Amygdala (tissue), 56 donors: ENCODE measurements at places on chromosomes 13 and 19.
A peak's percentile ranks its signal among the peaks of the same experiment; 100 is the strongest.

- DNase-seq = peak; percentile 45
These were observed 14.5 kb upstream of the SIGLEC14 start for GRCh38 chr19:51660975-51661600.

GRCh38 chr19:40314656-40315055, 29.5 kb upstream of the AKT2 start:
- no peak for DNase-seq

DNA sequence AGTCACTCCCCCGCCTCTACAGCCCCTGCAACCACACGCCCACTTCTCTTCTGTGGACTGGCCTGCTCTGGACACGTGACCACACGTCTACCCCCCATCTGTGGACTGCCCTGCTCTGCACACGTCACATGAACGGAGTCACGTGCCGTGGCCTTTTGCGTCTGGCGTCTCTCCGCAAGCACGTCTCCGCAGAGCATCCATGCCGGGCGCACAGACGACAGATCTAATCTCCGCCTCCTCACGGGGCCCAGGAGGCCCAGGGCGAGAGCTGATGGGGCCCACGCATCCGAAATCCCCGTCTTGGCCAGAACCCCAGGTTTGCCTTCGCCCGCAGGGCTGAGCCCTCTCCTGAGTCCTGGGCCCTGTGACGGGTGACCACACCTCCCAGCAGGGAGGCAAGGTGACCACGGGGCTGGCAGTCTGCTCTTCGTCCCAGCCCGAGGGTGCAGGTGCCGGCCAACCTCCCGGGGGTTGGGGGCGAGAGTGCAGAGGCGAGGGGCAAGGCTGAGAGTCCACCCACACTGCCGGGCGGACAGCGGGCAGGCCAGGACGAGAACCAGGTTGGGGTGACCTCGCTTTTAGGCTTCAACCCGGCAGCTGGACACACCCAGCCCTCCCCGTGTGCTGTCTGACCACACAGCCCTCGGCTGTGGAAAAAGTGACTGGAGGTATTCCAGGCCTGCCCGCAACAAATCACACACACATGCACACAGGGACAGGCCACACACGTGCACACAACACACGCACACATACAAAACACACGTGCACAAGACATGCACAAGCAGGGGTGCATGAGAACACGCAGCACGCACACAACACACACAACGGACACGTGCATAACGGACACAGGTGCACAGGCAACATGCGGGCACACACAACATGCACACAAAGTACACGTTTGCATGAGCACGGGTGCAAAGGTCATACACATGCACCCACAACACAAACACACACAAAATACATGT, 3.9 kb downstream of the SBNO2 start:
- no peak for DNase-seq

- DNase-seq = no peak
These were observed 14.3 kb downstream of the CRX start for GRCh38 chr19:47836038-47836437.

GRCh38 chr13:93446238-93446637, 219.6 kb downstream of the GPC6 start:
- no peak for DNase-seq

DNA sequence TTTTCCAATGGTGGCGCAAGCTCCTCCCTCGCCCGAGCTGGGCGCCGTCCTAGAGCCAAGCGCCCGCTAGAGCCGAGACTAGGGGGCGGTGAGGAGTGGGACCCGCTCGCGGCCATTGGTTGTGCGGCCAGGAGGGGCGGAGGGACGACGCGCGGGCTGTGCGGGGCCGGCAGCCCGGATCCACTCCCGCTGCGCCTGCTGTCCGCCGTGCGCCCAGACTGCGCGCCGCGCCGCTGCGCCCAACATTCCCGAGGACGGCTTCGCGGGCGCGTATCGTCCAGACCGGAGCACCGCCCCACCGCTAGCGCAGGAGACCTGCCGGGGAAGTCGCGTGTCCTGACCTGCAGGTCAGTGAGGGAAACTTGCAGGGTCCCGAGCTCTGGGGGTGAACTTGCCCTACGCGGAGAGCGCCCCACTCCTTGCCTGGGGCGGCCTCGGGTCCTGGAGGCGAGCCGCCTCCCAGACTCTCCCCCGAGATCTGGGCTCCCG, at the start of gene SERTM1:
Gene SERTM1 (plus strand): TSS at position 183 of the 489 bp plus-strand sequence. CDS start 21,059 bp downstream, outside the sequence.
- DNase-seq = no peak

DNA sequence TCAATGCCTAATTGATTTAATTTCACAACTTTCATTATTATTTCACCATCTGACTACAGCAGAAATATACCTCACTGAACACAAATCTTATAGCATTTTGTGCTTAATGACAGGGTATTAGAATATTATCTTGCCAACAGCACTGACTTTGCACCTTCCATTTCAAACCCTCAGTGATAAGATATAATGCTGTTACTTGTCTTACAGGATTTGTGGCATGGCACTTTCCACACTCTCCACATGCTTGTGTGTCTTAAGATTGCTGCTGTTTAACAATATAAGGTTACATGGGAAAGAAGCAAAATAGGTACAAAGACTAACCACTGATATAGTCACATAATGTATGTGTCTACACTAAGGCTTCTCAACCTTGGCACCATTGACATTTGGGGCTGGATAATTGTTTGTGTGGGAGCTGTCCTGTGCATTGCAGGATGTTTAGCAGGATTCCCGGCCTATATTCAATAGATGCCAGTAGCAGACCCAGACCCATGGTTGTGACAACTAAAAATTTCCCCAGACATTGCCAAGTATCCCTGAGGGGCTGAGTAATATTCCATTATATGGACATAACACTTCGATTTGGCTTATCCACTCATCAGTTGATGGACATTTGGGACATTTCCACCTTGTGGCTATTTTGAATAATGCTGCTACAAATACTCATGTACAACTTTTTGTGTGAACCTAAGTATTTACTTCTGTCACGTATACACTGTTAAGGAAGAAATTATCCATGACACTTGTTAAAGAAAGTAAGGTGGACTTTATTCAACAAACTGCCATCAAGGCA, 5.7 kb upstream of the DIAPH3 start:
- no peak for DNase-seq

- no peak for DNase-seq
These were observed 64.9 kb upstream of the HTR2A start for GRCh38 chr13:46961719-46962118.

GRCh38 chr19:17243211-17243829, 2.4 kb downstream of the NR2F6 start:
- DNase-seq = no peak

DNA sequence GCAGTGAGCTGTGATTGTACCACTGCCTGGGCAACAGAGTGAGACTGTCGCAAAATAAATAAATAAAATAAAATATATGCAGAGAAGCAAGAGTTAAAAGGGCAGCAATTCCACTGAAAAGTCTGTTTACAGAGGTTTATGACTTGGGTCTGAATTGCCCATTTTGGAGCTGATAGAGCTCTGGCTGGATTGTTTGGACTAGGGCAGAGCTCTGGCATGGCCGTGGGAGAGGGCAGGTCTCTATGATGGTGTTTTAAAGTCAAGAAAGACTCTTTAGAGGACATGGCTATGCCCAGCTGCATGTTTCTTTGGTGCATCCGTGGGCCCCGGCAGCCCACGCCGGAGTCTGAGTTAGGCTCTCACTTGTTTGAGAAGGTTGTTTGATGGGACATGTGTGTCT, 64.6 kb upstream of the C1QTNF9 start:
- no peak for DNase-seq

DNA sequence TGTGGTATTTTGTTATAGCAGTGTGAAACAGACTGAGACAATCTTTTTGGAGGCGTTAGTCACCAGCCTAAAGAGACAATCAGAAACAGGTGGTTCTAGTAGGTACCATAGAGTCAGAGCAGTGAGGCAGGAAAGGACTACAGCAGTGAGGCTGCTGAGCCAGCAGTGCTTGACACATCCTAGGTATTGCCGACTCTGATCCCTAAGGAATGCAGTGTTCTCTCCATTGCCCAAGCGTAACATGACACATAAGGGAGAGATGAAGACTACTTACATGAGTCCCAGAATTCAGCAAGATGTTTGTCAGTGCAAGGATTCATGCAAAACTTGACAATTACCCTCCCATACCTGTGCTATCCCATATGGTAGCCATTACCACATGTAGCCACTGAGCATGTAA, 62.4 kb upstream of the XPO4 start:
- DNase-seq = no peak

- DNase-seq = peak; percentile 3
These were observed 57.6 kb upstream of the ZNF507 start for GRCh38 chr19:32287811-32288227.

- DNase-seq = no peak
These were observed 9.5 kb downstream of the ZNF432 start for GRCh38 chr19:52039169-52039568.

GRCh38 chr13:113383089-113383488, 19.2 kb upstream of the GRTP1 start:
- DNase-seq = no peak

DNA sequence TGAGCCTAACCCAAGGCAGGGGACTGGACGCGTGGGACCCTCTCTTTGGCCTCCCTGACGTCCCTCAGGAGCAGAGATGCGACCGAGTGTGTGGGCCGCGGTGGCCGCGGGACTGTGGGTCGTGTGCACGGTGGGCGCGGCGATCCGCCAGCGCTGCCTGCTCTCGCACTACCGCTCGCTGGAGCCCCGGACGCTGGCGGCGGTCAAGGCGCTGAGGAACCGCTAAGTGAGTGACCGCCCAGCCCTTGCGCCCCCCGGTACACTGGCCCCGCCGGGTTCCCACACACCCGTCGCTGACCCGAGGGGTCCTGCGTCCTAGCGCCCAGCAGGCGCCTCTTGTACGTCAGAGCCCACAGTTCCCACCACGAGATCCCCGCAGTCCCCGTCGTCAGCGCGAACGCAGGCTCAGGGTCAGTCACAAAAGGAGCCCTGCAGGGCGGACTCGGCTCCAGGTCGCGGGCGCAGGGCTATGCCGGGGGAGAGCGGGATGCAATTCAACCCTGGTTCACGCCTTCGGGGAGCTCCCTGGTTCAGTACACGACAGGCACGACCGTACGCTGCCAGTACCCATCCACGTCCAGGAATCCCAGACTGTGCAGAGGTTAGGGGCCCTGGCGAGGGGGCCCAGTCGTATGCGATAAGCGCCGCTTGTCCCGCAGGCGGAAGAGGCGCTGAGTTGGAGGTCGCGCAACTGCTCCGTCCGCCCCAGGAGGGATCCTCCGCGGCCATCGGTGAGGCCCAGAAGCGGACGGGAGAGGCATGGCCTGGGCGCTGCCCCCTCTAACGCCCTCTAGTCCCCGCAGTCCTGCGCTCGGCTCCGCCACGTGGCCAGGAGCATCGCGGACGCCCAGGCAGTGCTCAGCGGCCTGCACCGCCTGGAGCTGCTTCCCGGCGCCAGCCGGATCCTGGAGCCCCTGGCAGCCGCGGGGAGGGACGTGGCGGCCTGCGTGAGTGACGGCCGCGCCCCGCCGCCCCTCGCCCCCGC, 3.6 kb upstream of the IFNL2 start:
- no peak for DNase-seq

- DNase-seq = no peak
These were observed 6.7 kb downstream of the ZBTB32 start for GRCh38 chr19:35710784-35711723.

- DNase-seq = no peak
These were observed 54.7 kb downstream of the C13orf46 start for GRCh38 chr13:113918981-113919701.

DNA sequence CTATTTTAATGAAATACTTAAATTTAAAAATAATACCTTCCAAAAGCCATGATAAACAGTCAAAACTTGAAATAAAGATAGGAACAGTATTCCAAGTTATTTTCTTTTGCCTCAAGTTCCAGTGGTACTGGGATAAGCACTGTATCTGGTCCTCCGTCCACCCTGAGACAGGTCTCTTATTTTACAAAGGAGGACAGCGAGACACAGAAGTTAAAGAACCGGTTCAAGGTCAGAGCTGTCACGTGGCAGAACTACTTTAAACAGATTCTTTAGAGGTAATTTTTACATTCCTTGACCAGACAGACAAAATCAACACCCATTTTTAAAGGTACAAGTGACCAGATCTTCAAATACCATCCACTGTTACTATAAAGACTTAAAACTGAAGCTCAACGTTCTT, 10.4 kb upstream of the DOCK9 start:
- no peak for DNase-seq

DNA sequence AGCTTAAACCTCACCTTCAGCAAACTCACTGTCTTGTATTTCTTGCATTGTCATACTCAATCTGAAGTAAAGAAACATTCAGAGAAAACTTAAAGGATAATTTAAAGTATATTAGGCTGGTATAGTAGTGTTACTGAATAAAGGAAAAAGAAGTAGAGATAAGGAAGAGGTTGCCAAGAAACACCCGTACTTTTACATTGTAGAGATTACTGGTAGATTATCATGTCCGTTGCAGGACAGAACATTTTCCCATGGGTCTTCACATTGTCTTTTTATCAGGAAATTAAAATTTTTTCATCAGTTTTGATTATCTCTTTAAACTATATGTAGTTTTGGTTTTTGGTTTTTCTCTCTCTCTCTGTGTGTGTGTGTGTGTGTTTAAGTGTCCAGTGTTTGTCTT, 19.9 kb upstream of the GPR183 start:
- DNase-seq = no peak

DNA sequence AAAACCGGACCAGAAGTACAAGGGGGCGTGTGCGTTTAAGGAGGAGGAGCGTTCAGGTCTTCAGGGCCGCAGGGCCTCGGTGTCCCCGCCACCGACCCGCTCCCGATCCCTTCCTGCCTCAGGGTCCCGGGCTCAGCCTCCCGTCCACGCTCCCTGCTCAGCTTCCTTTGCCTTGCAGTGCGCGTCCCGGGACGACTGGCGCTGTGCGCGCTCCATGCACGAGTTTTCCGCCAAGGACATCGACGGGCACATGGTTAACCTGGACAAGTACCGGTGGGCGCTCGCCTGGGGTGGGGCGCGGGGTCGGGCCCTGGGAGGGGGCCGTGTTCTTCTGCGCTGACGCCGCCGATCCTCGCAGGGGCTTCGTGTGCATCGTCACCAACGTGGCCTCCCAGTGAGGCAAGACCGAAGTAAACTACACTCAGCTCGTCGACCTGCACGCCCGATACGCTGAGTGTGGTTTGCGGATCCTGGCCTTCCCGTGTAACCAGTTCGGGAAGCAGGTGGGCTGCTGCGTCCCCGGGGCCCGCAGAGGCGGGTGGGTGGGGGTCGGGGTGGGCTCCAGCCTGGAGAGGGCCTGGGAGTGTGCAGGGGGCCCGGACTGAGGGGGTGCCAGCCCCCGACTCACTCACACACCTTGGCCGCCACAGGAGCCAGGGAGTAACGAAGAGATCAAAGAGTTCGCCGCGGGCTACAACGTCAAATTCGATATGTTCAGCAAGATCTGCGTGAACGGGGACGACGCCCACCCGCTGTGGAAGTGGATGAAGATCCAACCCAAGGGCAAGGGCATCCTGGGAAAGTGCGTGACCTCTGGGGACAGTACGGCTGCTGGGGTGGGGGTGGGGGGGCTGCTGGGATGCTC, 1.4 kb downstream of the GPX4 start:
- DNase-seq = peak; percentile 42
